ENCODE measurements at places on chromosomes 11 and 22. TPM values are rescaled to one million over a fixed set of nuclear protein-coding genes. Genes with fewer than 3 reads are reported as not detected.

Gene KDM4D
- 4.8 TPM for total RNA-seq

Gene OR52N4
- 0.12 TPM for total RNA-seq

Gene ZFP91
- total RNA-seq, result 37.7 TPM

Gene NDUFA6
- 132 TPM for total RNA-seq

Gene SHISA8
- not detected for total RNA-seq

Gene NRXN2
- total RNA-seq, result 9.2 TPM

Gene ZNF214
- total RNA-seq, result 13.2 TPM

Gene KAT5
- 41.7 TPM for total RNA-seq

Gene LUZP2
- total RNA-seq, result 1.6 TPM

Gene CSTF3
- 76.6 TPM for total RNA-seq

Gene RAG1
- 0.84 TPM for total RNA-seq

Gene ARFGAP2
- 160 TPM for total RNA-seq

Gene GGTLC3
- total RNA-seq, result not detected

Gene ARHGAP32
- total RNA-seq, result 21.4 TPM

Gene CALCA
- total RNA-seq, result not detected

Gene SOX10
- 0.99 TPM for total RNA-seq

Gene OR6X1
- not detected for total RNA-seq

All from neural progenitor cell (in vitro differentiated cells).